Natural killer cell treated with Interleukin-12 subunit alpha and Interleukin-12 subunit beta and Interleukin-15 and Interleukin-18, amount 100 ng/mL, for 72 hours (primary cell): ENCODE measurements at places on chromosomes 16 and 17. TPM values are rescaled to one million over a fixed set of nuclear protein-coding genes. Genes with fewer than 3 reads are reported as not detected.

Gene ZP2
- total RNA-seq = not detected

Gene NACA2
- not detected for total RNA-seq

Gene GCGR
- not detected for total RNA-seq

Gene C16orf96
- total RNA-seq = not detected

Gene OR4D1
- total RNA-seq = not detected

Gene SOX8
- 0.20 TPM for total RNA-seq

Gene KRTAP17-1
- not detected for total RNA-seq

Gene IST1
- total RNA-seq = 181 TPM

Gene GINS2
- 34.3 TPM for total RNA-seq

Gene TNP2
- total RNA-seq = not detected

Gene CA7
- not detected for total RNA-seq

Gene NEURL4
- 37.6 TPM for total RNA-seq

Gene MMP28
- not detected for total RNA-seq

- H3K36me3 ChIP-seq = no peaks in the 10 kb centered on the region
- DNase-seq = no peak
- no peak overlapping the region for H3K27ac ChIP-seq
- peaks cover 9% of the 10 kb centered on the region for H3K27me3 ChIP-seq
Measured at GRCh38 chr17:2571523-2572303, 21.7 kb upstream of the PAFAH1B1 start.

GRCh38 chr17:57604771-57605674 is 140.1 kb downstream of the CCDC182 start:
- peak overlapping the region; percentile 99 for H3K27ac ChIP-seq
- H3K36me3 ChIP-seq = no peaks in the 10 kb centered on the region
- H3K4me3 ChIP-seq = peak overlapping the region; percentile 86
- no peaks in the 10 kb centered on the region for H3K27me3 ChIP-seq

- H3K36me3 ChIP-seq = no peaks in the 10 kb centered on the region
- no peak overlapping the region for H3K4me3 ChIP-seq
- H3K27ac ChIP-seq = no peak overlapping the region
- H3K4me1 ChIP-seq = no peaks in the 10 kb centered on the region
Measured at GRCh38 chr16:77514500-77515220, 79.8 kb upstream of the ADAMTS18 start.

- DNase-seq = no peak
- no peak overlapping the region for H3K4me3 ChIP-seq
- peaks cover 8% of the 10 kb centered on the region for H3K36me3 ChIP-seq
- peaks cover 20% of the 10 kb centered on the region for H3K4me1 ChIP-seq
Measured at GRCh38 chr16:85781695-85782370, 17.5 kb downstream of the EMC8 start.

DNA sequence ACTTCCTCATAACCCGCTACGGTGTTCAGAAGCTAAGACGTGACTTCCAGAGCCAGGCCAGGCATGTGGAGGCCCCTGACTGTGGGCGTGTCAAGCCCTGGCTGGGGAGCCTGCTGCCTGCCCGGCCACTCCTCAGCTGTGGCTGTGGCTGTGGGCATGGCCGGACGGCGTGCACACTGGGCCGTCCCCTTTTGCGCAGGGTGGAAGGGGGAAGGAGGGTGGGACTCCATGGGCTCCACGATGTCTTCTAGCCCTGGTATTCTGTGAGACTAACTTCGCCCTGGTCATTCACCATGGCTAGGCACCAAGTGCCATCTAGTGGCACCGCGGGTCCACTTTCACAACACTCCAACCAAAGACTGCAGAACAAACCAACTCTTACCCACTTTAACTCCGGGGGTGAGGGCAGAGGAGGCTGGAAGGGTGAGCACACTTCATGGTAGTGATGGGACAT is 67.9 kb downstream of the N4BP1 start:
- peaks cover 6% of the 10 kb centered on the region for H3K36me3 ChIP-seq
- no peaks in the 10 kb centered on the region for H3K27me3 ChIP-seq
- no peak for DNase-seq
- peaks cover 47% of the 10 kb centered on the region for H3K4me1 ChIP-seq
- no peak overlapping the region for H3K4me3 ChIP-seq

DNA sequence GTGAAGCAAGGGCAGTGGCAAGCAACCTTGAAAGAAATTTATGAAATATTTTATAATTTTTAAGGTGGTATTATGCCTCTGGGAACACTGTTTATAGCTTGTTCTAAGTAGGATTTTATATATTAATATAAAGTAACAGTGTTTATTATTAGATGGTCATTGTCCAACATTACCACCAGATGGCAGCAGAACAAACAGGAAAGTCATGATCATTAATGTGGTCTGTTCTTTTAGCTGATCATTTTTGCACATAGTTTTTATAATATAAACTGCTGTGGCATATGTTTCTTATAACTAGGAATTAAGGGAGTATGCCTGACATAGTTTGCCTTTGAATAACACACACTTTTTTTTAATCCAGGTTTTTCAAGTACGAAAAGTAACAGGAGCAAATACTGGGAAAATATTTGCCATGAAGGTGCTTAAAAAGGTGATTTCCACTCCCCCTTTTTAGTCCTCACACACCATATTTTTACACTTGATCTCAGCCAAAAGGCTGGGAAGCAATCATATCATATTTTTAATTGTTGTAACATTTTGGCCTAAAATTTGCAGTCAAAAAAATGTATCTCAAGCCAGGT is 21.4 kb downstream of the RPS6KB1 start:
- peaks cover 17% of the 10 kb centered on the region for H3K36me3 ChIP-seq
- DNase-seq = no peak
- peaks cover 5% of the 10 kb centered on the region for H3K4me1 ChIP-seq
- H3K4me3 ChIP-seq = no peak overlapping the region

DNA sequence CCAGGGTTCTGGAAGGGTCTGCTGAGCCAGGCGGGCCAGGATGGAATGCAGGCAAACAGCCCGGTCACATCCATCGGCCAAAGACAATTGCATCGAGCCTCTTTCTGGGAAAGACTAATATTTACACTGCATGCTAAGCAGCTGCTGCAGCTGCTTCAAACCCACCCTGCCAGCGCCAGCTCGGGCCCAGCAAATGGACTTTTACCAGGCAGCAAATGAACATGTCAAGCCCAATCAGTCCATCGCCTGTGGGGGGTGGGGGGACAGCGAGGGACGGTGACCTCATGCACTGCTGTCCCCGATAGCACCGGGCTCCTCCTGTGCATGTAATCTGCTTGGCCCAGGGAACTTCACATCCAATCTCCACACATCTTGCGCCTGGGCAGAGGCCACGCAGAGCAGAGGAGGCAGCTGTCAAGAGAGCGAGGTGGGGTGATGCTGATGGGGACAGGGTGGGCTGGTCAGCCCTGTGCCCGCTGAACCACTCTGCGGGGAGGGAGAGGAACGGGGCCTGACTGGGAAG is 39.4 kb upstream of the CDH5 start:
- no peak overlapping the region for H3K27ac ChIP-seq
- no peaks in the 10 kb centered on the region for H3K4me1 ChIP-seq
- H3K27me3 ChIP-seq = no peaks in the 10 kb centered on the region
- H3K4me3 ChIP-seq = no peak overlapping the region

DNA sequence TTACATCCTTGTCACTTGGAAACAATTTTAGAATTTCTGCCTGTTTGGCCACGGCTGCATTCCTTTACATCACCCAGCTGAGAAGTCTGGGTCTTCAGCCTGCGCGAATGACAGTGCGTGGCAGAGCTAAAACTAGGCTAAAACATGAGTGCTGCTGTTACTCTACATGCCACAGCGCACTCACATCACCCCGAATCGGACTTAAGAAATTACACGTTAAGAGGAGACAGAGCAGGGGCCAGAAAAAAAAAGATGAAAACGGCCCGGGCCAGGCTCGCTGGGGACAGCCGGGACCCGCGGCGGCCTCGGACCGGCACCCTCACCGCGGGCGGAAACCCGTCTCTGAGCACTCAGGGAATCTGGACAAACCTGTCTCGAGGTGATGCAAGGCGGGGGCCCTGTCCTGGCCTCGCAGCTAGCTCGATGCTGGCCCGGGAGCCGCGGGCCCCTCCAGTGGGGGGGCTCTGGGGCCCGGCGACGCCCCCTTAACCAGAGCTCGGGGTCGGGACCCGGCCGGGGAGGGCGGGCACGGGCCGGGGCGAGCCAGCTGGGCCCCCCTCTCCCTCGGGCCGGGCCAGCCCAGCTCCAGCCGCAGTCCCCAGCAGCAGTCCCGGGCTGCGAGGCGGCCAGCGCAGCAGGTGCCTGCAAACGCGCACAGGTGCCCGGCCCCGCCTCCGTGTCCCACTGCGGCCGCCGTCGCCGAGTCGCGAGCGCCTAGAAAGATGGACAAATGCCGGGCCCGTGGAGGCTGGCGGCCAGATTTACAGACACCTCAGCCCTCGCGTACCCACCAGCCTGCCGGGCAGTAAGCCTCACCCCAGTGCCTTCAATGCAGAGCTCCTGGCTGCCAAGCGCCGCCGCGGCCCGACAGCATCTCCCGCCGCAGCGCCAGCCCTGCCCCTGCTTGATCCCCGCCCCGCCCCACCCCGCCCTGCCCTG is at the start of gene AKTIP:
Gene AKTIP (minus strand): TSS at position 879 of the 939 bp plus-strand sequence. CDS start 2,950 bp downstream, outside the sequence.
- H3K36me3 ChIP-seq = peaks cover 5% of the 10 kb centered on the region
- no peak for DNase-seq
- peak within 1 kb of the TSS; percentile 97 for H3K4me3 ChIP-seq
- H3K27ac ChIP-seq = peak within 1 kb of the TSS; percentile 92

GRCh38 chr16:25370541-25370940 is 112.9 kb upstream of the ZKSCAN2 start:
- no peak overlapping the region for H3K27ac ChIP-seq
- no peak overlapping the region for H3K4me3 ChIP-seq
- no peaks in the 10 kb centered on the region for H3K4me1 ChIP-seq

GRCh38 chr17:17080781-17081180 is 38.5 kb downstream of the MPRIP start:
- H3K4me1 ChIP-seq = peaks cover 16% of the 10 kb centered on the region
- no peaks in the 10 kb centered on the region for H3K36me3 ChIP-seq
- DNase-seq = no peak
- H3K27me3 ChIP-seq = no peaks in the 10 kb centered on the region

DNA sequence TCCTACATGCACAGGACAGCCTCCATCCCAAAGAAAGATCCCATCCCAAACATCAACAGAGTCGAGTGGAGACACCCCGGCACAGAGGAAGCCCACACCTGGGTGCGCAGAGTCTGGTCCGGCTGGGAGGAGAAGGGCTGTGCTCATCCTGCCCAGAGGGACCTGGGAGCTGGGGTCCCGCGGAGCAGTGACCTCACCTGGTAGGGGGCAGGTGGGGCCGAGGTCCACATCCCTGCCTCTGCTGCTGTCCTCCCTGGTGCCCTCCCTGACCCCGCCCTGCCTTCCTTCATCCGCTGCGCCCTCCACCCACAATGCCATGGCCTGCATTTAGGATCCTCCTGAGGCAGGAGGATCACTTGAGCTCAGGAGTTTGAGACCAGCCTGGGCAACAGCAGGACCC is 2.9 kb downstream of the C16orf90 start:
- H3K4me3 ChIP-seq = no peak overlapping the region
- H3K27me3 ChIP-seq = no peaks in the 10 kb centered on the region
- no peak overlapping the region for H3K27ac ChIP-seq
- no peaks in the 10 kb centered on the region for H3K36me3 ChIP-seq

GRCh38 chr16:68436581-68436980 is 11.7 kb downstream of the SMPD3 start:
- no peak overlapping the region for H3K27ac ChIP-seq
- peaks cover 25% of the 10 kb centered on the region for H3K27me3 ChIP-seq

- H3K27me3 ChIP-seq = no peaks in the 10 kb centered on the region
- peaks cover 4% of the 10 kb centered on the region for H3K4me1 ChIP-seq
Measured at GRCh38 chr17:81660441-81660840, 4.1 kb upstream of the PDE6G start.

DNA sequence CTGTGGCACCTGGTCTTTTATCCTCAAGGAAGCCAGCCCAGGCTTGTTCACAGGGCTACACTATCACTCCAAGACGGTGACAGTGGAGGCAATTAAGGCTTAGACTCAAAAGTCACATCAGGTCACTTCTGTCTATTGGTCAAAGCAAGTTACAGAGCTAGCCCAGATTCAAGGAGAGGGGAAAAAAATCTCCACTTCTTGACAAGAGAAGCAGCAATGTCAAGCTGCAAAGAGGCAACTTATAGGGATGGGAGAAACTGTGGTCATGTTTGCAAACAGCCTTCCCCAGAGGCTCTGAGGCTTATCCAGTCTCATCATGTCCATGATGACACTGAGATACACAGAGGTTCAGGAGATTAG is 31.6 kb downstream of the SERPINF1 start:
- H3K4me3 ChIP-seq = no peak overlapping the region
- no peaks in the 10 kb centered on the region for H3K27me3 ChIP-seq
- no peak for DNase-seq
- H3K4me1 ChIP-seq = peaks cover 7% of the 10 kb centered on the region

- H3K27me3 ChIP-seq = no peaks in the 10 kb centered on the region
- H3K4me1 ChIP-seq = peaks cover 38% of the 10 kb centered on the region
- peak overlapping the region; percentile 98 for H3K4me3 ChIP-seq
- peak overlapping the region; percentile 67 for H3K27ac ChIP-seq
- DNase-seq = no peak
Measured at GRCh38 chr17:75153780-75154194, 525 bp downstream of the JPT1 start.

- H3K27ac ChIP-seq = peak overlapping the region; percentile 73
- no peaks in the 10 kb centered on the region for H3K36me3 ChIP-seq
- H3K27me3 ChIP-seq = no peaks in the 10 kb centered on the region
- H3K4me1 ChIP-seq = peaks cover 7% of the 10 kb centered on the region
- no peak overlapping the region for H3K4me3 ChIP-seq
Measured at GRCh38 chr17:3885970-3886369, 6.9 kb downstream of the CAMKK1 start.

GRCh38 chr16:23858542-23858941 is 22.8 kb downstream of the PRKCB start:
- peak overlapping the region; percentile 81 for H3K27ac ChIP-seq
- peak overlapping the region; percentile 76 for H3K4me3 ChIP-seq
- peaks cover 18% of the 10 kb centered on the region for H3K36me3 ChIP-seq
- no peaks in the 10 kb centered on the region for H3K27me3 ChIP-seq

DNA sequence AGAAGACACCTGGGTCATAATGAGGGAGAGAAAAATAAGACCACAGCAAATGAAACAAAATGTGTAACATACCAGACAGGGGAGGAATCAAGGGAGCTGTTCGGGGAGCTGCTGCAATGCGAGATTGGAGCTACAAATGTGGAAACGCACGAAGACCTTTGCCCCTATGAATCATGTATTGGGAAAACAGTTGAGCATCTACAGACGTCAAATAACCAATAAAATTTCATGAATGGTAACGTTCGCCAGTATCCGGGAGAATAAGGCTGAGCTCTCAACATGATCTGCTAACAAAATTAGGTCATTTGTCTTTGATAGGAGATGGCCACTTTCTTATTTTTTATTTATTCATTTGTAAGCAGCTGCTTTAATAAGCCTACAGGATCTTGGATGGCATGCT is 486.2 kb upstream of the RBFOX1 start:
- H3K4me3 ChIP-seq = no peak overlapping the region
- no peak overlapping the region for H3K27ac ChIP-seq
- H3K4me1 ChIP-seq = no peaks in the 10 kb centered on the region
- DNase-seq = no peak

- no peak overlapping the region for H3K4me3 ChIP-seq
- DNase-seq = no peak
- H3K36me3 ChIP-seq = peaks cover 5% of the 10 kb centered on the region
- H3K4me1 ChIP-seq = peaks cover 4% of the 10 kb centered on the region
- no peaks in the 10 kb centered on the region for H3K27me3 ChIP-seq
Measured at GRCh38 chr16:88072571-88073001, 121.4 kb downstream of the BANP start.

- H3K27ac ChIP-seq = no peak overlapping the region
- H3K4me1 ChIP-seq = no peaks in the 10 kb centered on the region
- H3K36me3 ChIP-seq = no peaks in the 10 kb centered on the region
- DNase-seq = no peak
- H3K4me3 ChIP-seq = no peak overlapping the region
Measured at GRCh38 chr17:19574956-19575355, 41.3 kb downstream of the SLC47A1 start.

GRCh38 chr16:49639739-49640431 is 216.0 kb downstream of the ZNF423 start:
- no peak overlapping the region for H3K27ac ChIP-seq
- H3K27me3 ChIP-seq = no peaks in the 10 kb centered on the region
- peak; percentile 37 for DNase-seq
